Activated T-cell treated with anti-CD3 and anti-CD28 coated beads for 1 hour (primary cell): ENCODE measurements at places on chromosomes 16 and 17.

- DNase-seq = no peak
Measured at GRCh38 chr17:1943436-1943831, 81.7 kb downstream of the RTN4RL1 start.

DNA sequence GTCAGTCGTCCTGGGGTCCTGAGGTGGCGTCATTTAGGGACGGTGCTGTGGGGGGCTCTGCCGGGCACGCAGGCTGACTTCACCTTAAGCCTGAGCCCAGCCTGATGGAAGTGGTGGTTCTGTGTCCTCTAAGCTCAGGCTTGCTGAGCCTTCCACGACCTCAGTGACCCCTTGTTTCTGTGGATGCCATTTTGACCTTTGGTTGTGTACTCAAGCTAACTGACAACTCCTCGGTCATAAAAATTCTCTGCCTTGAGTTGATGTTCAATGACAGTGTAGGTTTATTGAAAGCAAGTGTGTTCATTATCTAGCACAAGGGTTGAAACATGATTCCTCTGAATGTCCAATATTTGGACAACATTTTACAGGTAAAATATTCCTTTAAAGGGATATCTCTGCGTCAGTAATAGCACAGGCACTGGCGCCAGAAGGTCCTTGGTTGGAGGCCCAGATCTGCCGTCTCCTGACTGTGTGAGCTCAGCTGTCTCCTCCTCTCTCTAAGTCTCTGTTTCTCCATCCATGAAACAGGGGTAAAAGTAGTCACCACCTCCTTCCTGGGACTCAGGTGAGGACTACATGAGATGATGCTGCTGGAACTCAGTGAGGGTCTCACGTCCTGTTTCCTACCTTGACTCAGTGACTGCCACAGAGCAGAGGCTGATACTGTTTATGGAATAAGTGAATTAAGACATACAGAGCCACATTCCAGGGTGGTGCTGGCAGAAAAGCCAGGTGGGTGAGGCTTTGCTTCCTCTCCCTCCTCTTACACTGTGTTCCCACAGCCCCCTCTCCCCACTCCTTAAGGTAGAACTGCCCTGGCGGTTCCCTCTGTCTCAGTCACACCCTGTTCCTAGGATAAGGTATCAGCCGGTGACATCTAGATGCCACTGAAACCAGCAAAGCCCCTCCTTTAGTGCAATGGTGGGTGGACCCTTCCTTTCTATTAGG is 75.7 kb downstream of the IRF8 start:
- no peak for DNase-seq

DNA sequence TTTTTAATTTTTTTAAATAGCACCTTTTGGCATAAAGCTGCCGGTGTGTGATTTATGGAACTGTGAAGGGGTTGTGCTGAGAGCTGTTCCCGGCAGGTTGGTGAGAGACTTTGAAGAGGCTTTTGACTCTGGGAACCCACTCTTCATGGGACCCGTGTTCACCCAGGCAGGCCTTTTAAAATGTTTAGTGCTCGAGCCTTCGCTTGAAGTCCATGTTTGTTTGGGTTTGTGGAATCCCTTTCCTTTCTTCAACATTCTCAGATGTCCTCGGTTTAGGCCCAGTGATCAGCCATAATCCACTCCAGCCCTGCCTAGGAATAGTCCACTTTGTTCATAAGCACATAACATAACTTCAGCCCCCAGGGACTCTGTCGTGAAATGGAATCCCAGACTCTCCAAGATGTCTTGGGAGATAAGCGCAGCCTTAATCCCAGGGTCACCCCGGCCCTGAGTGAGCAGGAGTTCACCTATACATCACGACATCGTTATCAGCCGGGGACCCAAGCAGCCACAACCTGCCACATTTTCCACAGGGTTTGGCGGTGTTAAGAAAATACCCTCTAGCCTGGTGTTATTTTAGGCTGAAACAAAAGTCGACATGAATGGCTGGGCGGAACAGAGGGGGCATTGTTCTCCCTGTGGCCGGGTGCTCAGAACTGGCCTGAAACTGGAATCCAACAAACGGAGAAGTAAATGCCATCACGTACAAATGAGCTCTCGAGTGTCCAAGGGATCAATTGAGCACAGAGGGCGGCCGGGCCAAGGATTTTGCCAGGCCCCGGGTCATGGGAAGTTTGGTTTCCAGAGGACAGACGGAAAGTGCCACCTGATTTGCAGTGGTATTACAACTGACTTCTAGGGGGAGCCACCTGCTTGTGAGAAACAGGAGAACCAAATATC is 145.7 kb upstream of the IRX3 start:
- no peak for DNase-seq

DNA sequence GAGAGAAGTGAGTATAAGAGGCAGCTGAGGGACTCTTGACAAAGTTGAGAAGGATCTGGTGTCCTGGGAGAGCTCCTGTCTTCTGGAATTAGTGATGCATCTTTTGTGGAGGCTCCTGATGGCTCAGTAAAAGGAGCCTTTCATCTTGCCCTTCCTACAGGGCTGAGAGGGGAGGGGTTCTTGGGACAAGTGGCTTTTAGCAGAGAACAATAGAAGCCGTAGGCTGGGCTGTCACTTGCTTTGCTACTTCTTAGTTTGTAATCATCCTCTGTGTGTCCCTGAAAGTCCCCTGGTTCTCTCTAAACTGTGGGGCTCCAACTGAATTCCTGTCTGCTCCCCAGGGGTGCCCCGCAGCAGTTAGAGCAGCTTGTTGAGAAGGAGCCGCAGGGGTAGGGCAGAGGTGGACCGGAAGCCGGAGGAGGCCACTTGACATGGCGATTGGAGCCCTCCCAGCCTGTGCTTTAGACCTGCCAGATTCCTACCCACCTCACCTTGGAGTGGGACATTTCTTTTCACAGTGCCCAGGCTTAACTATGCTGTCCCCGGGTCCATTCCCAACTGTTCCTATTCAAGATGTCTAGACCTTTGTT is 85.1 kb downstream of the PRKCA start:
- DNase-seq = no peak

GRCh38 chr17:73591296-73592078 is 52.8 kb downstream of the SDK2 start:
- peak; percentile 42 for DNase-seq

GRCh38 chr17:9202532-9202931 is 181.2 kb downstream of the NTN1 start:
- DNase-seq = no peak

- DNase-seq = no peak
Measured at GRCh38 chr17:51992864-51993416, 165.6 kb downstream of the CA10 start.

DNA sequence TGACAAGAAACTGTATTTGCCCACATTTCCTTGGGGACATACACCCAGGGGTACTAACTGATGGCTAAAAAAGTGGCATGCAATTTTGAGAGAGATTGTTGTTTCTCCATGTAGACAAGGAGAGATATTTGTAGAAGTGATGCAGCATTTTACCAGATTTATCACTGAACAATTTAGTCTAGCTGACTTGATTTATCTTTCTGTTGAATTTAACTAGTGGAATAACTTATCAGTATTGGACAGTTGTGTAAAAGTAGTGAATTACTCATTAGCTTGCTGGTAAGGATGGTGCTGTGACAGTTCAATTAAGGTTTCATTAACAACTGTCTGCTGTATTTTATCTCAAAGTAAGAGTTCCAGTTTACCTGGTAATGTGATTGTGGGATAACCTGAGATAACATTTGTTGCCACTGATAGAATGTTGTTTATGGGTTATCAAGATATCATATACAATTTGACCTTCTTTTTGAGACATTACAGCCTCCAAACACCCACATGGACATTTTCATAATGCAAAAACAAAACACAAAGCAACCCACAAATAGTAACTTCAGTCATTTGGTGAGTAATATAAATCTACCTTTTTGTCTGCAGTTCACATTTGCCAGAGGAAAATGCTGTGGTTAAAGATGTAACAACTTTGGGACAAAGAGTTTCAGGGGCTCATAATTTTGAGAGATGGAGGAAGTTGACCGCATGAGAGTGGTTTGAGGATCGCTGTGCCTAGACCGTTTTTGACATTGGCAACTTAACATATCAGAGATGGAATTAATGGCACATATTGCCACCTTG is 3.8 kb downstream of the NLK start:
- no peak for DNase-seq

DNA sequence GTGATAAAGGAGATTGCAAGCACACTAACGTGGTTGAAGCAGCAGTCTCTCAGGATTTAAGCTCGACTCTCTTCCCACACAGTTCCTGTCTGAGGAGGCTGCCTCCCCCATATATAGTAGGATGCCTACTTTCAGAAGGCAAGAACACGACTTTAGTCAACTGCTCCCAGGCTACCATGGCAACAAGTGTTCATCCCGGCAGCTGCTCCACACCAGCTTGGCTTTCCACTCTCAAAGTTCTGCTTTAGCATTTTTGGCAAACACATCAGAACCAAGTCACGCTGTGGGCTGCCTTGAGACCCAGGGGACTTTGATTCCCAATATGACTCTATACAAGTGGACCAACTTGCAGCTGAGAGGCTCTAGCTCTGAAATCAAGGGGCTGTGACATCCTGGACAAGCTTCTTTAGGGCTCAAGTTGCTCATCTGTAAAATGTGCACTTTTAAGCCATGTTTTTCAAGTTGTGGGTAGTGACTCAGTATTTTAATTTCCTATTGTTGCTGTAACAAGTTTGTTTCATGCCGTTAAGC is 16.5 kb downstream of the ZP2 start:
- DNase-seq = no peak

- DNase-seq = peak; percentile 23
Measured at GRCh38 chr16:12458591-12459358, 344.9 kb downstream of the CPPED1 start.
